DMS153 (cell line): ENCODE measurements at places on chromosomes 3 and 15.

- DNase-seq = no peak
These were observed 12.9 kb downstream of the PLS1 start for GRCh38 chr3:142609136-142609535.

DNA sequence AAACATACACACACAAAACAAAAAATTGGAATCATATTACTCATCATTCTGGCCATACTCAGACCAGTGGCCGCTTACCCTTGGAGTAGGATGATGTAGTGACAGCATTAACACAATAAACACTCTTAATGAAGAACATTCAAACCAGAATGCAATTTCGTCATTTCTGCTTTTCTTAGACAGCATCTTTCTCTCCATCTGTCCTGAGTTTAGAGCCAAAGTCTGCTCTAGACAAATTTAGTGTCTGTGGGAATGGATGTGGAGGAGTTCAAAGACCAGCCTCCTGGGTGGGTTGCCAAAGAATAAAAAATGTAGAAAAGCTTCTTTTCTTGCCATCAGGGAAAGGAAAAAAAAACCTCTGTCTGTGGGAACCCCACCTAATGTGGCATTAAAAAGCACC, 212.4 kb upstream of the POU1F1 start:
- DNase-seq = no peak

DNA sequence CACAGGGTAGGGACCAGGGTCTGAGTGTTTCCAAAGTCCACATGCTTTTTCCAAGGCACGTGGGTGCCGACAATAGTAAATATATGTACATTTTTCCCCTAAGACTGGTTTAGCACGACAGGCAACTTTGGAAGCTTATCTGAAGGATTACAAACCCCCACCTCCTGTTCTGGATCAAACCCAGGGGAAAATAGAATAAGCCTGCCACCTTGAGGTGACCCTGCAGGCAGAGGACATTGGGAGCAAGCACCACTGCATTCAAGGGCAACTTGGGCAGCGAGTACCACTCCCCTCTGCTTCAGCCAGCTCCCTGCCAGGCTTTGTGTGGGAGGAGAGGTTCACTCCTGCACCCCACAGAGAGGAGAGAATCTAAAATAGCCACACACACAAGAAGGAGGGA, 44.8 kb downstream of the KBTBD12 start:
- DNase-seq = peak; percentile 48

DNA sequence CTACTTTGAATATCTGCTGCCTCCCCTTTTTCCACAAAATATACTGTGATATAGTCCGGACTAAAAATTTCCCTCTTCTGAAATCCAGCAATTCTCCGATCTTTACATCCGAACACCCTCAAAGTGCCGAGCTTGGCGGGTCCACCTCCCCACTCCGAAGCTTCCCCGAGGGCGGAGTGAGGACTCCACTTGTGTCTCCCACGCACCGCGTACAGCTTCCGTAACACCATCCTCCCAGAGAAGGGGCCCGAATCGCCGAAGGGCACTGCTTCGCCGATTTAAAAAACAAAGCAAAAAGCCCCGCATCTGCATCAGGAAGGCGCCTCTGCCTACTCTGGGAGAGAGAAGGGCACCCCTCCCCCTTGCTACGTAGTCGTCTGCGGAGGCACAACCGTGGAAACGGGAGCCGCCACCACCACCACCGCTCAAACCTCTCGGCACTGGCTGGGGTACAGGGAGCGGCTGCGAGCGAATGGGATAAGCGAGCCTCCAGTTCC, 551 bp downstream of the NCBP2 start:
- DNase-seq = no peak

- no peak for DNase-seq
These were observed 2.1 kb upstream of the ITGA11 start for GRCh38 chr15:68434021-68434420.

DNA sequence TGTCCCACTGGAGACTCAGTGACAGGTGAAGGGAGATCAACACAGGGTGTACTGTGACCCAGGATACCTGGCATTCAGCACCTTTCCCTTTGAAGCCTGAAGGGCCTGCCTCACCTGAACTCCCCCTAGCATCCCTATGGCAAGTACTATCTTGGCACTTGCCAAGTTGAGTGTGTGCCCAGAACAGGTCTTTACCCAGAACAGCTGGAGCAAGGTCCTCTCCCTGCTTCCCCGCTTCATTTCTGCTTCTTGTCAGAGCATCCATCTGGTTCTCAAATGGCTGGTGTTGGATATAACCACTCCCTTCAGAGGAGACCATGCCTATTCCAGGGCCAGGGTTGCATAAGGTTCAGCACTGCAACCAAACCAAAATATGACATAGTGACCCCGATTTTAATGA, 73.0 kb downstream of the FAM43A start:
- no peak for DNase-seq

GRCh38 chr3:166706094-166706493, 674.0 kb downstream of the ZBBX start:
- no peak for DNase-seq

- no peak for DNase-seq
These were observed 63.8 kb downstream of the ATP1B3 start for GRCh38 chr3:141940194-141940776.

- DNase-seq = no peak
These were observed 68.8 kb downstream of the AQR start for GRCh38 chr15:34900748-34901147.

GRCh38 chr3:135966271-135966961, 888 bp downstream of the PPP2R3A start:
- no peak for DNase-seq

- no peak for DNase-seq
These were observed 101.3 kb upstream of the ATP11B start for GRCh38 chr3:182692021-182692420.

DNA sequence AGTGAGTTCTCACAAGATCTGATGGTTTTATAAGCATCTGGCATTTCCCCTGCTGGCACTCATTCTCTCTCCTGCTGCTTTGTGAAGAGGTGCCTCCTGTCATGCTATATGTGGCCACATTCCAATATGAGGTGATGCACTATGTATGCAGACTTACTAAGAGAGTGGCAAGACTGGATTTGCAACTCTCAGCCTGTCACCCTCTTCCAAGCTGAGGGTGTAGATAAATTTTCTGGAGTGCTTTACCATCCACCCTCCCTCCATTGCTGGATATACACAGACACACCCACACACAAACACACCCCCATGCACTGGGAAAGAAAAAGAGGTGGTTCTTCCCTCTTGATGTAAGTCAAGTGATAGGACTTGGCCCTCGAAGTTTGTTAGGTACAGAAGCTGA, 30.2 kb upstream of the CHMP2B start:
- no peak for DNase-seq

GRCh38 chr3:196159952-196160804, 51.0 kb downstream of the ZDHHC19 start:
- peak; percentile 28 for DNase-seq

DNA sequence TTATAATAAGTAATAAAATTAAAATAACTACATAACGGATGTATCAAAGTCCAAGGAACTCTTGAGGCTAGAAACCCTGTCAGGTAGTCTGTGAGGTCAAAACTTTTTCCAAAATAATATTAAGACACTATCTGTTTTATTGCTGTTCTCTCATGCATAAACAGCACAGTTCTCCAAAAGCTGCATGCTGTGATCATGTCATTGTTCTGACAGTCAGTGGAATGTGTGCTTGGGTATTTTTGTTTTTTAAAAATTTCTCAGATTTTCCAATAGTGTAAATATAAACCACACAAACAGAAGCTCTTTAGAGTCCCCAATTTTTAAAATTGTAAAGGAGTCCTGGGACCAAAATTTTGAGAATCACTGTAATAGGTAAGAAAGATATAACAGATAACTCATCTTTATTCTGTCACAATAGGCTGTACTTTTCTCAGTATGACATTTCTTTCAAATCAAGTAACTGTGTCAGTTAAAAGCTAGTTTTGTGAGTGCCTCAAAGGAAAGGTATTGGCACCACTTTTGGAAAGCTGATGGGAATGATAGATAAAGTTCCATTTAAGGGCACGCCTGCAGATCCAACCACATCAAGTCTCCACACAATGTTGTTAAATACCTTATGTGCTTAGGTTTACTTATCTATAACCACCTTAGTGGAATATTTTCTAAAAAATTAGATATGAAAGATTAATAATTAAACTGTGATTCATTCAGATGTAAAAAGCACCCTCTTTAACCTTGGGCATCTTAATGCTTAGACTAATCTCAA, 49.3 kb downstream of the CEP152 start:
- DNase-seq = no peak

DNA sequence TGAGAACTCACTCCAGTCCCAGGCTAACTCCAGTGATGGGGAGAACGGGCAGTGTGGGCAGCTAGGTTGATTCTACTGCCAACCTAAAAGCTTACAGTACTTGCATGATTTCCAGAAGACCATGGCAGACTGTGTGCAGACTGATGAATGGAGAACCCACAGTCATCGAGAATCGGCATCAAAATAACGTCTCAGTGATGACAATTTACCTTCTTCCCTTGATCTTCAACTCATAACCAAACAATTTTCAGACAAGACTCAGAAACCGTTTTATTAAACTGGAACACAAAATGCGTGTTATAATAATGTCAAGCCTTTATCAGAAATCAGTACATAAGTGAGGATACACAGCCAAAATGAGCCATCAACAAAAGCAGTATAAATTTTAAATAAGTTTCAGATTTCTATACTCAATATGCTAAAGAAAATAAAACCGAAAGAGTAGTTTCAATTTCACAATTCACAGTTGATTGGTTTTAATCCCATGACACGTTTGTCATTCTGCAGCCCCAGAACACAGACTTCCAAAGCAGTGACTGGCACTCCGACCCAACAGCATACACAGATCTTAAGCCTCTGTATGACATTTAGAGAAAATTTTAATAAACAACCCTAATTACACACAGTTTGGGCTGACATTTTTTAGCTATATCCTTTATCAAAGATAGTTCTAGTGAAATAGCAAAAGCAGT, 54.5 kb downstream of the ZMAT3 start:
- no peak for DNase-seq

- no peak for DNase-seq
These were observed 92.2 kb upstream of the NTRK3 start for GRCh38 chr15:88348579-88349230.

DNA sequence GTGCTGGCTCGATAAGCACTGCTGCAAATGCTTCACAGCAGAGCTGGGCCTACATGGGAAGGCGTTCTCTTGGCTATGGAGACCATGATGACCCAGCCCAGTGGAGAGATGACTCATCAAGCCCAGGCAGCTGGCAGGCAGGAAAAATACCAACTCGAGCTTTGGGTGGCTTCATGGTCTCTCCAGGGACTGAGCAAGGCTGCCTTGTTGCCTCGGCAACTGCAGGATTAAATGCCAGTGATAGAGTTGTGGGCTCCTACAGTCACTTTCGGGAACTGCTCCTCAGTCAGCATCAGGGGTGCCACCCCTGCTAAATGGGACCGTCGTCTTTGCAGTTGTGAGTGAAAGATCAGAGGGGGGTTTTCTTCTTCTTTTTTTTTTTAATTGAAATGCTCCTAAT, 54.6 kb upstream of the MYZAP start:
- DNase-seq = peak; percentile 77

- DNase-seq = no peak
These were observed 891 bp downstream of the NXPE3 start for GRCh38 chr3:101779822-101780381.

- DNase-seq = peak; percentile 6
These were observed 59.5 kb upstream of the CTSH start for GRCh38 chr15:79004336-79004735.

DNA sequence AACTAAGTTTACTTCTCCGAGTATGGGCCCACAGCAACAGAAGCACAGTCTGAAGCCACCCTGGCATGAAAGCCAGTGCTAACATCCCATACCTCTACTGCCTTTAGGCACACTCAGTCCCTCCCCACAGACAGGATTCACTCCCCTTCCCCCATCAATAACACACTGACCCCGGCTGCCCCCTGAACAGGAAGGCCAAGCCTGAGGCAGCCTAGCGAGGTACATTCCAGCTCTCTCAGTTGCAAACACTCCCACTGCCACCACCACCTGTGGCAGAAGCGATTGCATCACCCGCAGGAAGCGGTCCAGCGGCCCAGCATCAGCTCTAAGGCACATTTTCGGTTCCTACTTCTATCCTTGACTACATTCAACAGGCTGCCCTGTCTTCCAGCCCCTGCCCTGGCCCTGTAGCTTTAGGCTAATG, 7.0 kb upstream of the BMF start:
- no peak for DNase-seq

DNA sequence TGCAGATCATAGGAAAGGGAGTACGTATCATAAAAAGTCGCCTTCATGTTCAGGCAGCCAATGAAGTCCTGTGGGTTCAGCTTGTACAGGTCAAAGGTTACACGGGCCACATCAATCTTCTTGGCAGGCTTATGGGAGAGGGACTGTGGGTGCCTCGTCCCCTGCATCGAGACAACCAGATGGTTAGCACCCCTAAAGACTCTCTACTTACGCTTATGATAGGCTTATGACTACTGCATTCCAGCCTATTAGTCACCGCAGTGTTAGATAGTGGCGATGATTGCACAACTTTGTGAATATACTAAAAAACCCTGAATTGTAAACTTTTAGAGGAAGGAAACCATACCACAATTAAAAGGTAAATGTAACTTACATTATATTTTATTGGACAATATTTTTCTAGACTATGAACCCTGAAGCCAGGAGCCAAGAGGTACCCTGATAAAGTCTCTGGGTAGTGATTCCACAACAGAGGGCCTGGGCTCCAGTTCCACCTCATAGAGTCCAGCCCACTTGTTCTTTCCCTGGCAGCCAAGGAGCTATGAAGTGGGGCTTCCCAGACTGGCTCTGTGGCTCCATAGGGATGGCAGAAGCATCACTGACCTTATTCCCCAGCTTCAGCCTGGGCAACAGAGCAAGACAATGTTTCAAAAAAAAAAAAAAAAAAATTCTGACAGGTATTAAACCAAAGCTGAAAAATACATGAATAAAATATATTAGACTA, 2.5 kb upstream of the FANCD2 start:
- no peak for DNase-seq

DNA sequence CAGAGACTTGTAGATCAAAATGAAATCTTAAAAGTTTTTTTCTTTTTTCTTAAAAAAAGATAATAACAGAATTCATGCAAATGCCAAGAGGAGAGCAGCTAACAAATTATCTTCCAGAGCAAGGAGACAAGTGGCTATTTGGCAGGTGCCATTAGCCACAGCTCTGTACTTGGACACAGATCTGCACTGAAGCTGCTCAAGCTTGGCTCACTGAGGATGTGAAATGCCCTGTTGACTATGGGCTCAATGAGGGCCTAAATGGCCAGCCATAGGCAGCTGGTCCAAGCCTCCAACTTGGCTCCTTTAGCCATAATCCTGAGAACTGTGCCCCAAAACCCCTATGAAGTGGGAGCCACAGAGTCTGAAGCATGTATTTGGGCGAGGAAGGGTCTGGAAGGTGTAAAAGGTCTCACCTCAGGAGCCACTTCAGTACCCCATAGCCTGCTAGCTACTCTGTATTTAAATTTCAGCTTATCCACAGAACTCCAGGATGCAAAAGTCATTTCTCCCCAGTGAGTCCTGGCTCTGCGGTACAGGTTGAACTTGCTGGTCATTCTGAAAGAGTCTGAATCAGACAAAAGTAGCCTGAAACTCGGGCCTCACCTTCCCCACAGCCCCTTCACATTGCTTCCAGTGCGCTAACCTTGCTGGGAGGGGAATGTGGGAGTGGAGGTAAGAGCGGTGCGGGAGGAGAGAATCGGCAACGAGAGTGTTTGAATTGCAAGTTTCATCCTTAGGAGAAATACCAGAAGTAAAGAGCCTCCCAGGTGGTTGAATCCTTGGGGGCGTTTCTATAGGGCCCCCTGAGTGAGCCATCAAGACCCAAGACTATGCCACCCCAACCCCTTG, 48.0 kb downstream of the ZIC4 start:
- DNase-seq = no peak
